ENCODE measurements at places on chromosomes 1 and 21.

- no peak for DNase-seq
Observed at GRCh38 chr1:84436876-84437655, 38.8 kb downstream of the DNASE2B start.

GRCh38 chr21:42453224-42453985, 42.6 kb downstream of the RSPH1 start:
- DNase-seq: no peak

- no peak for DNase-seq
Observed at GRCh38 chr1:183841950-183842794, 37.3 kb downstream of the RGL1 start.

DNA sequence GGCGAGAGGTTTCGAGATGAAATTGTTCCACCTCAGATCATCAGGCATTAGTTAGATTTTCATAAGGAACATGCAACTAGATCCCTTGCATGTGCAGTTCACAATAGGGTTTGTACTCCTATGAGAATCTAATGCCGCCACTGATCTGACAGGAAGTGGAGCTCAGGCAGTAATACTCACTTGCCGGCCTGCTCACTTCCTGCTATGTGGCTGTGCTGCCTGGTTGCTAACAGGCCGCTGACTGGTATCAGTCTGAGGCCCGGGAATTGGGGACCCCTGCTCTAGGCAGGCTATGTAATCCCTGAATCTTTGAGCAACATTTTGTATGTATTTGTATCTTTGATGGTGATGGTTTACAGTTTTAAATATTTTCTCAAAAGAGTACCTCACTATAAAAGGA, 32.5 kb downstream of the XKR8 start:
- no peak for DNase-seq

DNA sequence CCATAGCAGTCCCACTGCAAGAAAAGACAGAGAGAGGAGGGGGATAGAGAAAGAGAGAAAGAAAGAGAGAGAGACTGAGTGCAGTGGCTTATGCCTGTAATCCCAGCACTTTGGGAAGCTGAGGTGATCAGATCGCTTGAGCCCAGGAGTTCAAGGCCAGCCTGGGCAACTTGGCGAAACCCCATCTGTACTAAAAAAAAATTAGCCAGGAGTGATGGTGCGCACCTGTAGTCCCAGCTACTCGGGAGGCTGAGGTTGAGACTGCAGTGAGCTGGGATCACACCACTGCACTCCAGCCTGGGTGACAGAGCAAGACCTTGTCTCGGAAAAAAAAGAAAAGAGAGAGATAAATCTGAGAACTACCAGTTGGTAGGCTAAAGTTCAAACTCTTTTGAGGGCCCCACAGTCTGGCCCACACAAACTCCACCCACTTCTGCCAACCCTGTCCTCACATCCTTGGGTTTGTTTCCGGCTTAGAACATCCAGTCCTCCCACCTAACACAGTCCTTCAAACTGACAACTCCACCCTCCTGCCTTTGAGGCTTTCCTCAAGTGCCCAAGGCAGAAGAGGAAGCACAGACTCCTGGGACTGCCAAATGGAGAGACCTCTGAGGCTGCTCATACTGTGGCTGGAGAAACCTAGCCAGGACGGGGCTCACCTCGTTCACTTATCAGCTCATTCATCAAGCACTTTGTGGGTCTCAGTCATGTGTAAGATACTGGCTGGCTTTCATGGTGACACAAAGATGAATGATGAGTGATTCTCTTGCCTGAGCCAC, 20.1 kb downstream of the TFAP2E start:
- no peak for DNase-seq

DNA sequence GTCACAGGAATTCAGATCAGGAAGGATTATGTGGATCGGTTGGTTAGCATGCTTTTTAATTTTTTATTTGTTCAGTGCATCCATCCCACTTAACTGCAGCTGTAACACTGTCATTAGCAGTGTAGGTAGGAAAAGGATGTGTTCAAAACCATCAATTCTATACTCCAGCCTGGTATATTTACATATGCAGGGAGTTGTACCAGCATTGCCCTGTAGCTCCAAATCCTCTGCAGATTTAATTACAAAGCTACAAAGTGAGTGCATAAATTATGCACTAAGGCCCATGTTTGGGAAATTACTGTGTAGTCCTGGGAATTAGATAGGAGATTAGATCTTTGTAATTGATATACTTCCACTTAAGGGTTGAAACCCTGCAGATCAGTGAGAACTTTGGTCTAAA, 15.9 kb upstream of the OSBPL9 start:
- DNase-seq: no peak

- no peak for DNase-seq
Observed at GRCh38 chr1:17405898-17406759, 33.3 kb downstream of the RCC2 start.

GRCh38 chr1:173267453-173267945, 60.4 kb upstream of the TNFSF4 start:
- no peak for DNase-seq

- no peak for DNase-seq
Observed at GRCh38 chr1:978069-978834, 3.6 kb downstream of the PERM1 start.

DNA sequence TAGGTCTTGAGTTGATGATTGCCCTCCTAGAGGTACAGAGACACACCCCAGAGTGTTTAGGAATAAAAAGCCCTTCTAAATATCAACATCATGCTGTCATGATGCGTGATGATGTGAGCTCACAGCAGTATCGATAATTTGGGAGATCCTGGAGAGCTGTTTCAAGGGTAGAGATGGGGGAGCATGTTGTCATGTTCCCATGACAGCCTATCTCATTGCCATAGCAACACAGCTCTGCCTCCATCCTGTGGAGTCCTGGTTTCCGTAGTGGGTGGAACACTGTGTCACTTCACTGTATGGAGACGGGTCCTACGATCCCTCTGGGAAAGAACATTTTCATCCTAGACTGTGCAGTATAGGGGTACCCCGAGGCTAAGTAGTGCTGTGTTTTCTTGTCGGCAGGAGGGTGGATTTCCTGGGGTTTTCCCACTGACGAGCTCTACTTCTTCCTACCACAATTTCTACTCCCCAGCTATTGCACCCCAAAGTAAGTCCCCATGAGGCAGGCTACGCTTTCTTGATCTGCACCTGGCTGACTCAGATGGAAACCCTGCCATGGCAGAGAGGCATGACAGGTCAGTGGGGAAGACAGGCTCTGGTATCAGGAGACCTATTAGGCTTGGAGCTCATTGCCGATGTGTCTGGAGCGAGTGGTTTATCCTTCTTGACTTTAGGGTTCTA, 7.2 kb downstream of the KISS1 start:
- no peak for DNase-seq

GRCh38 chr1:239436286-239436685, 49.9 kb downstream of the CHRM3 start:
- no peak for DNase-seq

GRCh38 chr1:44000122-44000665, 8.8 kb downstream of the CCDC24 start:
- DNase-seq: no peak

DNA sequence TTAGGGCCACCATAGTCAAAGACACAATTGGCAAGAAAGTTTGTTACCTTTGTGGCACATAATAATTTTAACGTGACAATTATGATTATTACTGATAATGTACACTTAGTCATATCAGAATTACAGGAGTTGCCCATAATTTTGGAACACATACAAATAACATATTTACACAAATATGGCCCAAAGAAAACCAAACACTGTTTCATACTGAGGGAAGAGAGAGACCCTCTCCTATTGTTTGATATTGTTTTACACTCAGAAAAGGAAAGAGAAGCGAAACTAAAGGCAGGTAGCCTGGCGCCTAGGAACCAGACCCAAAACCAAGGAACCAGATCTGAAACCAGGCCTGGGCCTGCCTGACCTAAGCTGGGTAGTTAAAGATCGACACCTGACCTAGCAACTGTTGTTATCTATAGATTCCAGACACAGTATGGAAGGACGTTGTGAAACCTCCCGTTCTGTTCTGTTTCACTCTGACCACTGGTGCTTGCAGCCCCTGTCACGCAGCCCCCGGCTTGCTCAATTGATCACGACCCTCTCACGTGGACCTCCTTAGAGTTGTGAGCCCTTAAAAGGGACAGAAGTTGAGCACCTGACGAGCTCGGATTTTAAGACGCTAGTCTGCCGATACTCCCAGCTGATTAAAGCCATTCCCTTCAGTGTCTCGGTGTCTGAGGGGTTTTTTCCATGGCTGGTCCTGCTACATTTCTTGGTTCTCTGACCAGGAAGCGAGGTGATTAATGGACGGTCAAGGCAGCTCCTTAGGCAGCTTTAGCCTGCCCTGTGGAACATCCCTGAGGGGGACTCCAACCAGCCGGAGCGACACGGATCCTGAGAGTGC, 27.9 kb downstream of the C1orf115 start:
- no peak for DNase-seq

DNA sequence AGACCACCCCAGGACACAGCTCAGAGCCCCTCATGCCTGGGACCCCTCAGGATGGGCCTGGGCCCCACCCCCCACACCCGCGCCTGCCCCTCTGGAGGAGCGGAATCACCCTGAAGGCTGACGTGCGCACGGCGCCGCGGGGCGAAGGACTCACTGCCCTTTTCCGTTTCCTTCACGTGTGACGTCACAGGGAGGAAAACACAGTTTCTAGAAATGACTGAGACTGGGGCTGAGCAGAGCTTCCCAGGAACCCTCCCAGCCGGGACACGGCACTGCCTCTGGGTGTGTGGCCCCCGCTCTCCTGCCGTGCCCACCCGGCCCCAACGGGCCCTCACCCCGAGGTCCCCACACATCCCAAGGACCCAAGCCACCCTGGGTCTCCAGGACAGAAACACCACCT, 5.4 kb upstream of the TNFRSF4 start:
- DNase-seq: no peak

DNA sequence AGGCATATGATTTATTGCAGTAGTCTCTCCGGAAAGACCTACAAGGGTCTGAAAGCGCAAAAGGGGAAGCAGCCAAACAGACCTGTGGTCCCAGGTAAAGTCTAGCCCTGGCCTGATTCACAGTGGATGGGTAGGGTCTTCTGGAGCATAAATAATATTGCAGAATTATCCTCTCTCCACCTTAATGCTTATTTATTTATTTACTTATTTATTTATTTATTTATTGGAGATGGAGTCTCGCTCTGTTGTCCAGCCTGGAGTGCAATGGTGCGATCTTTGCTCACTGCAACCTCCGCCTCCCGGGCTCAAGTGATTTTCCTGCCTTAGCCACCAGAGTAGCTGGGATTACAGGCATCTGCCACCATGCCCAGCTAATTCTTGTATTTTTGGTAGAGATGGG, 11.8 kb upstream of the KLHDC8A start:
- DNase-seq: no peak

DNA sequence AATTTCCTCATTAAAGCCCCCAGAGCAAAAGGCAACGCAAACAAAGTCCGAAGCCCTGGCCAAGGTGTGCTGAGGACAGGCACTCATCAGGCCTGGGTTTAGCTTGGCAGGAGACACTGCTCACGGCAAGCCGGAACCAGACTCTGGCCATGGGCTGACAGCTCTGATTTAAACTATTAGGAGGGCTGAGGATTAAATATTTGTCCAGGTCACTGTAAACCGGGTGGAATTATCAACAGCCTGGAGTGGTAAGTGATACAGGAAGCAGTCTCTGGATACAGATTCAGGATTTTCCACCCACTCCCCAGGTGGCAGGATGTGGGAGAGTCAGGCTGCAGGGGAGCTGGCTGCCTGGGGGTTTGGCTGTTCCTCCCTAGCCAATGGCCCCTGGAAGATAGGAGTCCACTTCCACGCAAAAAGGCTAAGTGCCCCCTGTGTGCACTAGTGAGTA, 42.4 kb downstream of the SLC66A1 start:
- DNase-seq: no peak

- no peak for DNase-seq
Observed at GRCh38 chr1:100034470-100034869, 64.7 kb downstream of the SLC35A3 start.

- DNase-seq: no peak
Observed at GRCh38 chr1:194331758-194332157, 1145.3 kb upstream of the B3GALT2 start.

- no peak for DNase-seq
Observed at GRCh38 chr1:223175032-223175431, 32.0 kb upstream of the TLR5 start.

DNA sequence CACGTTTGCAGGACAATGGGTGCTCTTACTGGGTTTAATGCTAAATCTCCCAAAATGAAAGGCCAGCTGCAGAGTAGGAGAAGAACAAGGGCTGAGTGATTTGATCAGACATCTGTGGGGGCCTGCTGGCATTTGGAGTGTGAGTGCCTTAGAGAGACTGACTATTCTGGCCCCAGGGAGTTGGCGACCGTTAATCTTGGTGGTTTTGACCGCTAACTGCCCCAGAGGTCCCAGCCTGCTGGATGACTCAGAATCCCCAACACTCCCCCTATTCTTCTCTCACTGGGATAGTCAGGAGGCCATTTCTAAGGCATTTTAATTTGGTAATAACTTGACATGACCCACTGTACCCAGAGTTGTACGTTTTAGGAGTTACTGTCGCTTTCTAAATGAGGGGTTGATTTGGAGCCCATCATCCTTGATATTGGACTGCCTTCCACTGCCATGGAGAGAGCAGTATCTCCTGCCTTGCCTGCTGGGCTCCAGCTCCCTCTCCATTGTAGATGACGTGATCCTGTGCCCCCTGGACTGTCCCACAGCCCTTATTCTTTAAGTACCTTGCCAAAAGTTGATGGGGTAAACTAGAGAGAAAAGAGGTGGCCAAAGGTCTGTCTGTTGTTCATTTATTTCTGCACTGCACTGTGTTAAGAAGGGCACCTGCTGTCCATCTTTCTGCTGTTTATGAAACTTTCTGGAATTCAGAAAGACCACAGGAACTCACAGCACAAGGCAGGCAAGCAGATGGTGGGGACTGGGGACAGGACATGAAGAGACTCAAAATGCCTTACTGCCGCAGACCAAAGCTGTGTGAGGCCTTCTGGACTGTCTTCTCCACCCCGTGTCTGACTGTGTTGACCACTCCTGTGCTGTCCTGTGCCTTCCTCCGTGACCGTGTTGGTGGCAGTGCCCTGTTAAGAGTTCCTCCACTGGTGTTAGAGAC, 98.2 kb upstream of the ARTN start:
- no peak for DNase-seq

GRCh38 chr1:95232646-95233318, 1.2 kb upstream of the RWDD3 start:
- DNase-seq: no peak
